ENCODE measurements at places on chromosomes 1 and 21.

GRCh38 chr21:44658913-44659595 lies 1.3 kb downstream of the KRTAP12-3 start:
- H3K27me3 ChIP-seq: no peaks in the 10 kb centered on the region
- no peak overlapping the region for H3K4me3 ChIP-seq
- H3K27ac ChIP-seq: peak overlapping the region; percentile 72
- no peak for DNase-seq
- H3K36me3 ChIP-seq: peaks cover 6% of the 10 kb centered on the region
- H3K4me1 ChIP-seq: peaks cover 48% of the 10 kb centered on the region

- H3K27ac ChIP-seq: no peak overlapping the region
- H3K4me1 ChIP-seq: peaks cover 44% of the 10 kb centered on the region
- H3K36me3 ChIP-seq: peaks cover 14% of the 10 kb centered on the region
- no peak for DNase-seq
- H3K4me3 ChIP-seq: peak overlapping the region; percentile 6
Observed at GRCh38 chr1:9542430-9542829, 3.2 kb downstream of the SLC25A33 start.

GRCh38 chr1:156435545-156436140 lies 64.9 kb downstream of the MEF2D start:
- peaks cover 50% of the 10 kb centered on the region for H3K4me1 ChIP-seq
- H3K27ac ChIP-seq: no peak overlapping the region
- peak; percentile 38 for DNase-seq
- peaks cover 86% of the 10 kb centered on the region for H3K27me3 ChIP-seq
- peaks cover 2% of the 10 kb centered on the region for H3K36me3 ChIP-seq

DNA sequence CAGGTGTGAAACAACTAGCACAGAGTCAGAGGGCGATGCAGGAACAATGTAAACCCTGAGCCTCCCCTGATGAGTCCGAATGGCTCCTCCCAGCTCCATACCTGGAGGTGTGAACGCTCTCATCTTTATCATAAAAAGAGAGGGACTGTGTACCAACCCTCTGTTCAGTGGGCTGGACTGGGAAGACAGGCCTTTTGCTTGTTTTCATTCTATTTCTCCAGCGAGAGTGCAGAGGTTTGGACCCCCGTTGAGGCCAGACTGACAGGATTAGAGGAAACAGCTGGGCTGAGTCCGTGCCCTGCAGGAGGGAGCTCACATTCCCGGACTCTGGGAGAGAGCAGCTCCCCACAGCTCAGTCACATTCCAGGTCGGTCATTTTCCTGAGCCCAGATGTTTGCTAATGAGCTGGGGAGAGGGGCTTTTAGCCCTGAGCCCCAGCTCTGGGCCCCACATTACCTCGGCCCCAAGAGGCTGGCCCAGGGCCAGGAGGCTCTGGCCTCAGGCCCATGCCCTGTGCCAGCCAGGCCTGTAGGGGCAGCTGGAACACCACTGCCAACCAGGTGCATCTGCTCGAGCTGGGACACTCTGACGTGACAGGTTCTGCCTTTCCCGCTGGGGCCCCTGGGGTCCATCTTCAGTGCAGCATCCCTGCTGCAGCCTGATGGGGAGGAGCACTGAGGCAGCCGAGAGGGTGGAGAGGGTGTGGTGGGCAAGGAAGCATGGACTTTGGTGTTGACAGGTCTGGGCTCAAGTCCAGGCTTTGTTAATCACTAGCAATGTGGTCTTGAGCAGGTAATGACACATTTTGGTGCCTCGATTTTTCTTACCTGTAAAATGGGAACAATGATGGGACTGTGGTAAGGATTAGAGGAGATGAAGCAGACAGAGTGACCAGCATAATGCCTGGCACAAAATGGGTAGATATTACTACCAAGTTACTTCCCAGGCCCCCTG lies 3.5 kb upstream of the NBL1 start:
- no peak overlapping the region for H3K27ac ChIP-seq
- H3K4me1 ChIP-seq: peaks cover 13% of the 10 kb centered on the region
- H3K4me3 ChIP-seq: no peak overlapping the region

- H3K27me3 ChIP-seq: peaks cover 3% of the 10 kb centered on the region
- H3K27ac ChIP-seq: no peak overlapping the region
- H3K4me1 ChIP-seq: peaks cover 25% of the 10 kb centered on the region
- H3K4me3 ChIP-seq: no peak overlapping the region
Observed at GRCh38 chr1:158290321-158290844, 660 bp downstream of the CD1C start.

DNA sequence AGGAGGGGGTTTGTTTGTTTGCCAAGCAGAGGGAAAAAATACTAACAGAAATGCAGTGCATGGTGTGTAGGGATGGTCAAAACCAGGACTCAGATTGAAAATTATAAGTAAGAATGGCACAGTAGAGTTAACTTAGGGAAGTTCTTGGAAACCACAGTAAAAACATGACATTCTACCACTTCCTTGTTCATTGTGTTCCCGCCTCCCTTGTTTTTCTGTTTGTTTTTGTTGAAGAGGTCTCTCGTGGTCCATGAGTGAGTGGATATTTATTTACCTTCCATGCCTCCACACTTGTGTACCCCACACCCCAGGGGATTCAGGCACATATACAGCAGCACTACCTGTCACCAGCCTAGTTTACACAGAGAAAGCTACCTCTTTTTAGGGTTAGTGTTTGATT lies 69.6 kb downstream of the OLFML2B start:
- H3K27ac ChIP-seq: no peak overlapping the region
- DNase-seq: no peak
- H3K36me3 ChIP-seq: peaks cover 32% of the 10 kb centered on the region
- H3K27me3 ChIP-seq: no peaks in the 10 kb centered on the region
- H3K4me3 ChIP-seq: no peak overlapping the region

- H3K36me3 ChIP-seq: no peaks in the 10 kb centered on the region
- no peak overlapping the region for H3K27ac ChIP-seq
- H3K4me1 ChIP-seq: no peaks in the 10 kb centered on the region
- DNase-seq: no peak
- H3K4me3 ChIP-seq: no peak overlapping the region
- peaks cover 8% of the 10 kb centered on the region for H3K27me3 ChIP-seq
Observed at GRCh38 chr1:245301921-245302320, 147.1 kb downstream of the KIF26B start.

GRCh38 chr1:40049725-40050124 lies 9.2 kb downstream of the CAP1 start:
- peak overlapping the region; percentile 38 for H3K4me3 ChIP-seq
- DNase-seq: no peak
- peak overlapping the region; percentile 87 for H3K27ac ChIP-seq
- H3K36me3 ChIP-seq: peaks cover 62% of the 10 kb centered on the region
- peaks cover 90% of the 10 kb centered on the region for H3K4me1 ChIP-seq

DNA sequence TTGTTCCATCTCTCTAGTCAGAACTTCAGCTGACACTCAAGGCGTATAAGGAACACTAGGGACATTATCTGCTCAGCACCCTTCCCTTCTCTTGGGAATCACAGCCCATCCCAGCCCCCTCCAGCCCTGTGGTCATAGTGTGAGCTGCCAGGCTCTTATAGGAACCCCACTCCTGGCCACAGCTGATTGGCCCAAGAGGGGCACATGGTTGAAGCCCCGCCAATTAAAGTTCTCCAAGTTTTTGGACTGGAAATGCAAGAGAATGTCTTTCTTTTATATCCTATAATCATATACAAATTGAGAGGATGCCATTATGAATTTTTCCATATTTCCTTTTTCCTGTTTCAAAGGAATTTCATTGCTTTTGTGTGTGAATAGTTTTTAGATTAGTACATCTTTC lies 40.7 kb downstream of the FOXO6 start:
- H3K4me1 ChIP-seq: no peaks in the 10 kb centered on the region
- H3K27ac ChIP-seq: no peak overlapping the region
- H3K36me3 ChIP-seq: no peaks in the 10 kb centered on the region
- H3K27me3 ChIP-seq: peaks cover 22% of the 10 kb centered on the region
- DNase-seq: no peak

GRCh38 chr1:103513711-103514110 lies 11.8 kb upstream of the RNPC3 start:
- H3K27me3 ChIP-seq: no peaks in the 10 kb centered on the region
- H3K27ac ChIP-seq: peak overlapping the region; percentile 60
- H3K36me3 ChIP-seq: peaks cover 35% of the 10 kb centered on the region
- H3K4me1 ChIP-seq: peaks cover 46% of the 10 kb centered on the region
- DNase-seq: no peak

DNA sequence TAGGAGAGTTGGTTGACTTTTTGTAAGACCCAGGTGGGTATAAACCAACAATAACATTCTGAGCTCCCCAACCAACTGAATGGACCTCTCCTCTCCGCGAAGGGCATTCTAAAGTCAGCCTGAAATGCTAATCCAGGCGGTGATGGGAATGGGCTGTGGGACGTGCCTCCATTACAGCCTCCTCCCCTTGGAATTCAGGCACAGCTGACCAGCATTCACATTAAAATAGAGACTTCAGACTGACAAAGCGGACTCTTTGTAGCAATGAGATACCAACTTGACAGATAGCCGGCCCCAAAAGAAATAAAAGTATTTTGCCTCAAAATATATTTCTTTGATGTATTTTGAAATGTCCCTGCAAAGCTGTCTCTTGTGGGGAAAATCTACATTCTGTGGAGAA lies 101.7 kb downstream of the KIF26B start:
- H3K27ac ChIP-seq: no peak overlapping the region
- no peaks in the 10 kb centered on the region for H3K27me3 ChIP-seq
- H3K36me3 ChIP-seq: peaks cover 2% of the 10 kb centered on the region
- DNase-seq: no peak
- H3K4me1 ChIP-seq: no peaks in the 10 kb centered on the region

- no peaks in the 10 kb centered on the region for H3K36me3 ChIP-seq
- H3K4me1 ChIP-seq: no peaks in the 10 kb centered on the region
- H3K27me3 ChIP-seq: peaks cover 22% of the 10 kb centered on the region
- H3K27ac ChIP-seq: no peak overlapping the region
- H3K4me3 ChIP-seq: no peak overlapping the region
- no peak for DNase-seq
Observed at GRCh38 chr1:224720216-224720615, 104.1 kb downstream of the CNIH3 start.

DNA sequence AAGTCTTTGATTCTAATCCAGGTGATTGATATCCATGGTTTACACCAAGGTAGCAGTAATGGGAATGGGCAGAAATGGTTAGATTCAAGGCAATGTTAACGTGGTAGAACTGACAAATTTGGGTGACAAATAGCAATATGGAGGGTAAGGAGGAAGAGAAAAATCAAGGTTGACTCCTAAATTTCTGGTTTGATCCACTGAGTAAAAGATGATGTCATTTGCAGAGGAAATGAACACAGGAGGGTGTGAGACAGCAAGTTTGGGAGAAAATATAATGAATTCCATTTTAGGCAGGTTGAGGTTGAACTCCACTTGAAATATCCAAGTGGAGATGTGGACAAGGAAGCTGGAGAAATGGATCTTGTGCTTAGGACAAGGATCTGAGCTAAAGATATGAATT lies 170.9 kb upstream of the CAMK1G start:
- no peak for DNase-seq
- H3K4me1 ChIP-seq: no peaks in the 10 kb centered on the region
- peaks cover 14% of the 10 kb centered on the region for H3K27me3 ChIP-seq
- no peak overlapping the region for H3K4me3 ChIP-seq
- H3K27ac ChIP-seq: no peak overlapping the region

GRCh38 chr1:10389271-10389973 lies 9.4 kb upstream of the PGD start:
- H3K27ac ChIP-seq: no peak overlapping the region
- H3K36me3 ChIP-seq: no peaks in the 10 kb centered on the region
- DNase-seq: no peak
- no peaks in the 10 kb centered on the region for H3K27me3 ChIP-seq
- H3K4me3 ChIP-seq: no peak overlapping the region
- peaks cover 4% of the 10 kb centered on the region for H3K4me1 ChIP-seq

DNA sequence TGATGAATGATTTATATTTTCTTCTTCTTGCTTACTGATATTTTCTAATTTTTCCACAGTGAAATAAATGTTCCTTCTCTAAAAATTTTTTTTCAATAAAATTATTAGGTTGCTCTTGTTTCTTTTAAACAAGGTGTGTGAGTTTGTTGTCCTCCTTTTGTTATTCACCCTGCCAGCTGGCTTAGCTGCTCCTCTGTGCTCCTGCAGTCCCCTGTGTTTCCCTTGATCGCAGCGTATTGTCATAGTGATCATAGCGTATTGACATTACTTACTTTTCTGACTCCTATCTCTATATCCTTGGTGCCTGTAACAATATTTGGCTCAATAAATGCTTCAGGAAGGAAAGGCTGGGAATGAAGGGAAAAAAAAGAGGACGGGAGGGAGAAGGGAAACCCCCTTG lies 24.9 kb upstream of the PODN start:
- H3K27me3 ChIP-seq: no peaks in the 10 kb centered on the region
- no peak for DNase-seq
- peaks cover 2% of the 10 kb centered on the region for H3K4me1 ChIP-seq
- H3K36me3 ChIP-seq: peaks cover 14% of the 10 kb centered on the region

- DNase-seq: no peak
- H3K27ac ChIP-seq: no peak overlapping the region
- peaks cover 1% of the 10 kb centered on the region for H3K36me3 ChIP-seq
- peaks cover 71% of the 10 kb centered on the region for H3K27me3 ChIP-seq
Observed at GRCh38 chr1:30824736-30825429, 67.3 kb upstream of the LAPTM5 start.

DNA sequence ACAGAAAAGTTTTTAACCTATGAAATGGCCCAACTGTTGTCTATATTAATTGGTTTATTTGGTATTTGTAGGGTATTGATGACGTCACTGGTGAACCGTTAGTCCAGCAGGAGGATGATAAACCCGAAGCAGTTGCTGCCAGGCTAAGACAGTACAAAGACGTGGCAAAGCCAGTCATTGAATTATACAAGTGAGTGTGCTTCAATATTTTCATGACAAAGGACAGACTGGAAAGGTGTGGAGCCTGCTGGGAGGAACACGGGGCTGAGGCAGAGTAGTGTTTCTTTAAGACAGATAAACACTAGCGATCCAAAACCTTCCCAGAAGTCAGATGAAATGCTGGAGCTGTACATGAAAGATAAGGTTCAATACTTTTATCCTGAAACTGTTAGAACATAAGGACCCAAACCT lies 76.7 kb downstream of the AK4 start:
- H3K4me3 ChIP-seq: no peak overlapping the region
- no peak for DNase-seq
- no peak overlapping the region for H3K27ac ChIP-seq
- H3K27me3 ChIP-seq: peaks cover 6% of the 10 kb centered on the region

DNA sequence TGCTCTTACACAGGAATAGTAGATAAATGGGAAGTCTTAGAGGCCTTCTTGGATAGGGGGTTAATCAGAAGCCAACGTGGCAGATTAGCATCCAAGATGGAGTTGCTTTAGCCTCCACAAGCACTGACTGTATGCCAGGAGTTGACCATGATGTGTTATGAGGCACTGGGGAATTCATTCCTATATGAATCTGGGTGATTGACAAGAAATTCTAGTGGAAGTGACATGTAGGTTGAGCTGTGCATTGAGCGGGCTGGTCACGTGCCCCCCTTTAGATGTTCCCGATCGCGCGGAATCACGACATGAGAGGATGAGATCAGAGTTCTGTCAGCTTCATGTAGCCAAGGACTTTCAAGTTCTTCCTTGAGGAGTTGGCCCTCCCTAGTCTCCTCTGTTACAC lies 31.7 kb downstream of the GALNT2 start:
- no peaks in the 10 kb centered on the region for H3K27me3 ChIP-seq
- no peak overlapping the region for H3K27ac ChIP-seq
- H3K4me3 ChIP-seq: no peak overlapping the region
- peaks cover 33% of the 10 kb centered on the region for H3K4me1 ChIP-seq
- DNase-seq: no peak
- peaks cover 21% of the 10 kb centered on the region for H3K36me3 ChIP-seq
